ENCODE measurements at places on chromosomes 6 and 20.

GRCh38 chr20:23114448-23115082 lies 28.4 kb upstream of the CD93 start:
- H3K36me3 ChIP-seq = no peaks in the 10 kb centered on the region
- no peak for DNase-seq
- H3K27me3 ChIP-seq = no peaks in the 10 kb centered on the region
- no peak overlapping the region for H3K4me3 ChIP-seq
- no peaks in the 10 kb centered on the region for H3K4me1 ChIP-seq

- H3K4me3 ChIP-seq = no peak overlapping the region
- DNase-seq = no peak
- H3K36me3 ChIP-seq = no peaks in the 10 kb centered on the region
- no peak overlapping the region for H3K27ac ChIP-seq
Observed at GRCh38 chr20:21508230-21509078, 5.4 kb downstream of the NKX2-2 start.

- H3K27ac ChIP-seq = peak overlapping the region; percentile 64
- no peaks in the 10 kb centered on the region for H3K36me3 ChIP-seq
- DNase-seq = peak; percentile 92
- peak overlapping the region; percentile 97 for H3K4me3 ChIP-seq
- H3K27me3 ChIP-seq = no peaks in the 10 kb centered on the region
- H3K4me1 ChIP-seq = no peaks in the 10 kb centered on the region
Observed at GRCh38 chr20:34824452-34824805, 1.0 kb downstream of the NCOA6 start.

- no peaks in the 10 kb centered on the region for H3K36me3 ChIP-seq
- H3K4me3 ChIP-seq = no peak overlapping the region
- DNase-seq = no peak
- no peaks in the 10 kb centered on the region for H3K27me3 ChIP-seq
- H3K27ac ChIP-seq = no peak overlapping the region
Observed at GRCh38 chr20:38531021-38531420, 50.0 kb upstream of the ADIG start.

DNA sequence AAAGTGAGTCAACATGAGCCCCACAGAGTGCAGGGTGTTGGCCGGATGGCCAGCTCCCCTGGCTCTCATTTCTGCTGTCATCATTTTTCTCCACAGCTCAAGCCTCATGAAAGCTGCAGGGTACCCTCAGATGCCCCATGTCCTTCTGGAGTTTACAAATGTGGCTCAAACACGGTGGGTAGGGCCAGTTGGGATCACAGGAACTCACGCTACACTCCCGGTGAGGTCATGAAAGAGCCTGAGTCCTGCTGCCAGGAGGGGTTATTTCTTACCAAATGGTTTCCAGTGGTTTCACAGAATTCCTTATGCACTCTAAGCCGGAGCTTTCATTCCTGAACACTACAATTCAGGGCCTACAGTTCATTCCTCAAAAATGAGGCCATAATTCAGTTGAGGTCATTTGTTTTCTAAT lies 78.7 kb downstream of the TMEM170B start:
- H3K27me3 ChIP-seq = no peaks in the 10 kb centered on the region
- no peak overlapping the region for H3K27ac ChIP-seq
- no peak overlapping the region for H3K4me3 ChIP-seq

- no peaks in the 10 kb centered on the region for H3K27me3 ChIP-seq
- H3K36me3 ChIP-seq = no peaks in the 10 kb centered on the region
- peak overlapping the region; percentile 91 for H3K4me3 ChIP-seq
Observed at GRCh38 chr20:18496042-18496441, 983 bp downstream of the RBBP9 start.

DNA sequence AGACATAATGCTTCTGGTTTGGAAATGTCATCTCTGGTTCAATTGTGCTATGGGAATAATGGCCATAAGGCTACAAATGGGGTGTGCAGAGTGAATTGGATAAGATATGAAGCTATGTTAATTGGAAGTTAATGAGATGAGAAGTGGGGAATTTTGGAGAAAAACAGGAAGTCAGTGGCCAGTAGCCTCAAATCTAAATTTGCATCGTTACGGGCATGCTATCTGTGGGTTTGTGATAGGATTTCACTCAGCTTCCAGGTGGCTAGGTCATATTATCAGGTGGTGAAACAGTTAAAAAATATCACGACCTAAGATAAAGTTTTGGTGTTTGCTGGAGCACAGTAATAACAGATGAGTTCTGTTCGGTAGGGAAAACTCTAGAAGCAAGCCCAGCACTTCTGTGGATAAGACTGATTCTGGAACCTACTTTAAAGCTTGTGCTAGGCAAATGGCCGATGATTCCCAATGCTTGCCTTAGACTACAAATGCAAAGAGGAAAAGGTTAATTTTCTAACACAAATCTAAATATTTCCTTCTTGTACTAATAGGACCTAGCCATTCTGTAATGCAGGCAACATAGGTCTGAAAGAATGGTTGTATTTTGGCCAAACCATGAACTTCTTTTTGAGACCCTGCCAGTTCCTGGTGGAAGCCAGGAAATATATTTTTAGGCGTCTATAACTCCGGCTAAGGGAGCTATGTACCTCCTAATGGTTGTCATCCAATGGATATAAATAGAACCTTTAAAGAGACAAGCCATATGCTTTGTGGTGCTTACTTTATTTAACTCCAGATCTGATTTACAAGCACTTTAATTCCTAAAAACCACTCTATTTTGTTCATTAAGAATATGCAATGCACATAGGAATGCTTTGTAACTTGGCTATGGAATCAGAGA lies 111.0 kb downstream of the PLCB1 start:
- no peaks in the 10 kb centered on the region for H3K36me3 ChIP-seq
- no peak for DNase-seq
- H3K4me3 ChIP-seq = no peak overlapping the region
- no peaks in the 10 kb centered on the region for H3K4me1 ChIP-seq
